Anterior cingulate cortex (tissue), 58 donors: ENCODE measurements at places on chromosomes 13 and 19.

DNA sequence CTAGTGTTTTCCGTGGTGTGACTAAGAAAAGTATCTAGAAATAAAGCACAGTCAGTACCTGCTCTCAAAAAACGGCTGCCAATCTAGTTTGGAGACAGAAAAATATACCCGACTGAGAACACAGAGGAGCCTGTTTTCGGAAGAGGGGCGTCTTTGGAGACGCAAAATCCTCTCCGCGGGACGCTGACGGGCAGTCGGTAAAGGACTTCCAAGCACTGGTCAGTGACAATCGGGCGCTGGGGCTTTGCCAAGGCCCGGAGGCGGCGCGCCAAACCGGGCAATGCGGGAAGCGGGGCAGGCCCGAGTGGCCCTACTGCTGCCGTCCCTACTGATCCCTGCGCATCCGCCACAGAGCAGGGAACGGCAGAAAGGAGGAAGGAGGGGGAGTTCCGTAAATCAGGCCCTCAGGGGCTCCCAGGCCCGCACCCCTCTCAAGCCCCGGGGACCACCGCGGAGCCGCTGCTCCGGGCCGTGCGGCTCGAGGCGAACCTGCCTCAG, 588 bp upstream of the DPY19L3 start:
- DNase-seq, result peak; percentile 57

DNA sequence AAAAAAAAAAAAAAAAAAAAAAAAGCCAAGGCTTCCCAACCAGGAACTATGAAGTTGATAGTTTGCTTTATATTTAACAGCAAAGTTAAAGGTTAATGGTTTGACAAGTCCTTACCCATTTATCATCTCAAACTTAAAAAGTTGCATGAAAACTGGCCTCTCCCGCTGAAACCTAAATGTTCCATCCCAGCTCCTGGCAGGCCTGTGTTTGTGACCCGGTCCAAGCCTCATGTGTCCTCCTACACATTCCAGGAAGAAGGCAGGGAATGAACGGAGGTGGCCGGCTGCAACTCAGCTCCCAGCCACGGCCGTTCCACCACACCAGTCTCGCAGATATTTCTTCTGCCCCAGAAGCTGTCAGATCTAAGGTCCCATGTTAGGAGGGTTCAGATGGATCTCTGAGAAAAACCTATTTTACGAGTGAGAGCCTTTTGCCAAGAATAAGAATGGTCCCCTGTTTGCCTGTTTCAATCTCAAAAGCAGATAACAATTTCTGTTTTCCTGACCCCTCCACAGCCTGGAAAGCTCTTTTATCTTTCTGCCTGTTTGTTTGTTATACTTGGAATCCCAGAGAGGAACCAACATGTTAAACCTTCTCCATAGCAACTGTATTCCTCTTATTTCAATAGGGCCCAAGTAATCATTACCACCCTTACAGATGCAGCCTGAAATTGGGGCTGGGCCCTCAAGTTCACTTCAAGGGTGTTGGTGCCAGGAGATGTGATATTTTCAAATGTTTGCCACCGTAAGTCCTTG, 56.5 kb downstream of the KCTD12 start:
- no peak for DNase-seq

DNA sequence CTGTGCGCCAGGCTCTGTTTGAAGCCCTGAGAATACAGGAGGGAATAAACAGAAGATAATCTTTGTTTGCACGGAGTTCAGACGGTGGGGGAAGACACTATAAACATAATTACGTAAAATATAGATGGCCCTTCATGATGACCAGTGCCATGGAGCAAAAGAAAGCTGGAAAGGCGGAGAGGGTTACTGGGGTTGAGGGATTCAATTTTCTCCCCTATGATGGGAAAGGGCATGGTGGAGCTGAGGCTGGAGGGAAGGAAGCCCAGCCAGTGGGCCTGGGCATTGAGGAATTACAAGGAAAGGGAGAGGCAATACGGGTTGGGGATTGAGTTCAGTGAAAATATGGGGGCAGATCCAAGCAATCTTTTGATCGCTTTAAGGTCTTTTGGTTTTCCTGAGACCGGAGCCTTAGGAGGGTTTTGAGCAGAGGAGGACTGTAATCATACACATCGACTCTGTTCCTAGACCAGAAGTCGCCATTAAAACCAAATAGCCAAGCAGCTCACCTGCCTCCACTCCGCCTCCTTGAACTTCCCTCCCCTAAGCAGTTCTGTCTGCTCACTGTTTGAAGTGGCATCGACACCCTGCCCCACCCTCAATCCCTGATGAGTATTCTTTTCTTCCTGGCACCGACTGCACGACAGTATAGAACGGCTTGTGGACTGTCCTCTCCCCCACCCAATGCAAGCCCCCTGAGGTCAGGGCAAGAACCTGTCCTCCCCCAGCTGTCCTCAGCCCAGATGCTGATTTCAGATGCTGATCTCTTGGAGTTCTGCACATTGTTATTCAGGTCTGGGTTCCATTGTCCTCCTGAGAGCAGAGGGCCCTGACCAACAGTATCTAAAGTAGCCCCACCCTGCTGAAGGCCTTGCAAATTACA, 813 bp upstream of the ZNF296 start:
- DNase-seq, result no peak

GRCh38 chr13:22915442-22916082, 265.2 kb upstream of the SGCG start:
- peak; percentile 47 for DNase-seq

GRCh38 chr13:76607866-76608265, 278.3 kb downstream of the KCTD12 start:
- no peak for DNase-seq

GRCh38 chr13:85816413-85816812, 17.2 kb upstream of the SLITRK6 start:
- DNase-seq, result no peak

- DNase-seq, result no peak
Measured at GRCh38 chr13:103036268-103036667, 29.9 kb downstream of the SLC10A2 start.

DNA sequence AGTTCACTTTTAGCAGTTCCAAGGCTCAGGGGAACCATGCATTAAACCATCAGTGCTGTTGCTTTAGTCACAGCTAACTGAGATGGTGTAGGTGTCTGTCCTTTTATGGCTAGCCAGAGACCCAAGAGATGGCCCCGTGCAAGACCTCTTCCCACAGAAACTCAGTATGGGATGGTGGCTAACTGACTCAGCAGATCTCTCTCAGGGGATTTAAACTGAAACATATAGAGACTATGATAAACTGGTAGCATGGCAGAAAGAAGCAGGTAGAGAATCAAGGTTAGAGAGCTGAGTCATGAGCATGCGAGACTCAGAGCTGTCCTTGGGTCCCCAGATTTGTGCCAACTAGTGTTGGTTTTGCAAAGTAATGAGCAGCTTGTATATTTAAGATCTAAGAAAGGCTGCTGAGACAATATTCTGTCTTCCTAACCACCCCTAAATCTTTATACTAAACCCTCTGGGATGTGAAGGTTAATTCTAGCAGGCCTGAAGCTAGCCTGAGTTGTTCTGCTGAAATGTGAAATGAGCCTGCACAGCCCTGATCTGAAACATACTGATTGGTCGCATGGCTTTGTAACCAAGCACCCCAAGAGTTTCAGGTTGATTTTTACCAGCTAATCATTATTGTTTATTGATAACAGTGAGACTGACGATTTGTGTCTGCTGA, 6.5 kb upstream of the SCEL start:
- no peak for DNase-seq

GRCh38 chr19:42207767-42208271, 9.7 kb downstream of the DEDD2 start:
- no peak for DNase-seq
